ENCODE measurements at places on chromosomes 7 and 10. TPM values are rescaled to one million over a fixed set of nuclear protein-coding genes. Genes with fewer than 3 reads are reported as not detected.
A peak's percentile ranks its signal among the peaks of the same experiment; 100 is the strongest.

GRCh38 chr7:94432281-94432670 is 37.6 kb downstream of the COL1A2 start:
- no peak for DNase-seq

- DNase-seq: no peak
Observed at GRCh38 chr10:92627845-92628480, 35.0 kb downstream of the KIF11 start.

DNA sequence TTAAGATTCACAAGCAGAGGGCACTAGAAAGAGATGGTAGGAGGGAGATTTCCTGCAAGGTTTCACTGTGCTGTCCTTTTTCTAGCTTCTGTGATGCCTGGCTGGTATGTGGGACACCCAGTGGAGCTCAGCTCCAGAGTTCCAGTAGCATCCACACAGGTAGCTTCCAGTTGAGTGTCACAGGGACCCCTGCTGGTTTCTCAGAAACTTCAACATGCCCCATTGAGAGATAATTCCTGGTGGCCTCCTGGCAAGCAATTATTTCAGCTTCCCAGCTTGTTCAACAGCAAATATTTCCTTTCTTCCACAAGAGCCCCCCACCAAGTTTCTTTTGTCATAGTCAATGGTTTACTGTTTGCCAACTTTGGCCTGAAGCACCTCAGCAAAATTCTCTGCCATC is 858.7 kb downstream of the REEP3 start:
- no peak for DNase-seq

- no peak for DNase-seq
Observed at GRCh38 chr10:46319389-46319788, 32.6 kb downstream of the ANTXRL start.

DNA sequence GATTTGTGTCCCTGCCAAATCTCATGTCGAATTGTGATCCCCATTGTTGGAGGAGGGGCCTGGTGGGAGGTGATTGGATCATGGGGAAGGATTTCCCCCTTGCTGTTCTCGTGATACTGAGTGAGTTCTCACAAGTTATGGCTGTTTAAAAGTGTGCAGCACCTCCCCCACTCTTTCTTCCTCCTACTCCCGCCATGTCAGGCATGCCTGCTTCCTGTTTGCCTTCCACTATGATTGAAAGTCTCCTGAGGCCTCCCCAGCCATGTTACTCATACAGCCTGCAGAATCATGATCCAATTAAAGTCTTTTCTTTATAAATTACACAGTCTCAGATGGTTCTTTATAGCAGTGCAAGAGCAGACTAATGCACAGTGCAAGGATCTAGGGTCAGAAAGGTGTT is 75.4 kb downstream of the CALD1 start:
- DNase-seq: no peak

GRCh38 chr10:75592791-75593643 is 161.6 kb downstream of the LRMDA start:
- DNase-seq: no peak

- no peak for DNase-seq
Observed at GRCh38 chr7:121447911-121448300, 51.8 kb upstream of the FAM3C start.

GRCh38 chr7:136640977-136641376 is 227.5 kb upstream of the CHRM2 start:
- no peak for DNase-seq

DNA sequence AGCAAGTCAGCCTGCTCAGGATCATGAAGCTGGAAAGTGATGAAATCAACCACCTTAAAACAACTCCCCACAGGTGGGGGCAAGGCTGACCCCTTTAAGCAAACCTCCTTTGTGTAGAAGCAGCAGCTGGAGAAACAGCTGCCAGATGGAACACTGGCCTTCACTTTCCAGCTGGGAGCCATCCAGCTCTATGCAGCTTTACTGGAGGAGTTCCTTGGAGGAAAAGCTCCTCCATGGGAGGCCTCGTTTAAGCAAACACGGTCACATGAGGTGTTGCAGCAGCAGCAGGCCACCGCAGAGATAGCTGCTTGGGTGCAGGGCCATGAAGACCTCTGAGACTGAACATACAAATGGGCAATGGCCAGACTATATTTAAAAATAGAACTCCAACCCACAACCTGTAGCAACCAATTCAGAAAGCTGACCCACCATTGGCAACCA is 13.0 kb upstream of the DLG5 start:
- no peak for DNase-seq

DNA sequence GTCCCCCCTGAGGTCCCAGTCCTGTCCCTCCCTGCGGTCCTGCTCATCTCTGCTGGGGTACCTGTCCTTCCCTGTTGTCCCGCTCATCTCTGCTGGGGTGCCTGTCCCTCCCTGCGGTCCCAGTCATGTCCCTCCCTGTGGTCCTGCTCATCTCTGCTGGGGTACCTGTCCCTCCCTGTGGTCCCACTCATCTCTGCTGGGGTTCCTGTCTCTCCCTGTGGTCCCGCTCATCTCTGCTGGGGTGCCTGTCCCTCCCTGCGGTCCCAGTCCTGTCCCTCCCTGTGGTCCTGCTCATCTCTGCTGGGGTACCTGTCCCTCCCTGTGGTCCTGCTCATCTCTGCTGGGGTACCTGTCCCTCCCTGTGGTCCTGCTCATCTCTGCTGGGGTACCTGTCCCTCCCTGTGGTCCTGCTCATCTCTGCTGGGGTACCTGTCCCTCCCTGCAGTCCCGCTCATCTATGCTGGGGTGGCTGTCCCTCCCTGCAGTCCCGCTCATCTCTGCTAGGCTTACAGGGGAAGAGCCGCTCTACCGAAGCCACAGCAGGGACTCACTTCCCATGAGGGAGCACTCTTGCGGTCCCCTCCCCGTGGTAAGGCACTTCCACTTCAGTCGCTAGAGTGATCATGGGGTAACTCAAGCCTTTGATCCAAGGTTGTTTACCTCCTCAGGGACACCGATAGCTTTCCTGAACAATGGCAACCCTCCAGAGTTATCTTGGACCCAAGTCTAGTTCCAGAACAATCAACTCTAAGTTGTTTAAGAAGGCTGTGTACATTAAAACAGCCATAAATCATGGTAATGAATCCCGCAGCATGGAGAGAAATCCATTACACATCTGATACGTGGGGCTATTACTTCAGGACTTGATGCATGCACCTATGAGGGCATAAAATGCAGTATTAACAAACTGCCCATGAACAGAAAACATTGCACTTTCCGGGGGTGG is 46.8 kb upstream of the MNX1 start:
- no peak for DNase-seq

GRCh38 chr10:88647061-88647615 is 17.1 kb upstream of the LIPF start:
- DNase-seq: no peak

- no peak for DNase-seq
Observed at GRCh38 chr7:15279640-15280039, 282.2 kb downstream of the AGMO start.

- DNase-seq: peak; percentile 50
Observed at GRCh38 chr10:117663750-117664149, 121.2 kb downstream of the EMX2 start.

- no peak for DNase-seq
Observed at GRCh38 chr7:55912748-55913158, 25.5 kb downstream of the ZNF713 start.

GRCh38 chr7:84532196-84532595 is 337.6 kb upstream of the SEMA3A start:
- DNase-seq: no peak

- DNase-seq: no peak
Observed at GRCh38 chr10:70530315-70530714, 51.7 kb downstream of the PALD1 start.

- DNase-seq: peak; percentile 78
Observed at GRCh38 chr7:150668472-150668911, 17.0 kb upstream of the GIMAP2 start.

DNA sequence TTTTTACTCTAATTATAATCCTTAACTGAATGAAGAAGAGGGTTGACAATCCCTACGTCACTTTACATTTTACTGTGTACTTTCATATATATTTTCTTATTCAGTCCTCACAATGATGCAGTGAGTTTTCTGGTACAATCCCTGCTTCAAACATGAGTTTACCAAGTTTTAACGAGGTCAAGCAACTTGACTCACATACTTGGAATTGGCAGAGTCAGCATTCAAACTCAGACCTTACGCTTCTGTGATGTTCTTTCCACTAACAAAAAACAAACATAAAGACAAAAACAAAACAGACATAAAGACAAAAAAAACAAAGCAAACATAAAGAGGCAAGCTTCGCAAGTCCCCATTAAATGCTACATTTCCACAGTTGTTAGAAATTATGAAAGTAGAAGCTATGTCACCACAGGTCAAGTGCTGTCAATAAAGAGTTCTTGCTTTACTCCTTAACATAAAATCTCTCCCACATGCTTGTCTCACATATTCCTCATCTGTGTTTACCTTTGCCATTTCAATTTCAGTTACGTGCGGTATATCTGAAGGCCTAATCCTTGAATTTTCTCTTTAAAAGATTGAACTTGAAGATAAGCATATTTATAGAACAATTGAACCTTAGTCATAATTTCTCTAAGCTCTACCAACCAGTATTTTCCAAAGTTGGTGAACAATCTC is 217.3 kb downstream of the CELF2 start:
- no peak for DNase-seq

DNA sequence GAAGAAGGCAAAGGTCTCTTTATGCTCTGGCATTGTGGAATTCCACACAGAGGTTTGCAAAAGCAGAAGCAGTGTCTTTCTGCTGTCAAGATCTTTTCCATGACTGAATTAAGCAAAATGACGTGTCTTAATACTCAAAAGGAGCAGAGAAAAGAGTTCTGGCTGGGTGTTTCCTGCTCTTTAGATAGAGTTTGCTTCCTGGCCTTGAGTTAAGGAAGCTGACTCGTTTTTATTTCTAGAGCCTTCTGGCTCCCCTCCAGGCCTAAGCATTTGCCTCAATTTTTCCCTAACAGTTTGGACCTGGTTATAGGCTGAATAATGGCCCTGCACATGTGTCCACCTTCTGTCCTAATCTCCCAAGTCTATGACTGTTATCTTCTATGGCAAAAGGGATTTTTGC is 21.6 kb downstream of the TAS2R41 start:
- no peak for DNase-seq

GRCh38 chr7:141328290-141328689 is 222.9 kb upstream of the AGK start:
- DNase-seq: no peak

DNA sequence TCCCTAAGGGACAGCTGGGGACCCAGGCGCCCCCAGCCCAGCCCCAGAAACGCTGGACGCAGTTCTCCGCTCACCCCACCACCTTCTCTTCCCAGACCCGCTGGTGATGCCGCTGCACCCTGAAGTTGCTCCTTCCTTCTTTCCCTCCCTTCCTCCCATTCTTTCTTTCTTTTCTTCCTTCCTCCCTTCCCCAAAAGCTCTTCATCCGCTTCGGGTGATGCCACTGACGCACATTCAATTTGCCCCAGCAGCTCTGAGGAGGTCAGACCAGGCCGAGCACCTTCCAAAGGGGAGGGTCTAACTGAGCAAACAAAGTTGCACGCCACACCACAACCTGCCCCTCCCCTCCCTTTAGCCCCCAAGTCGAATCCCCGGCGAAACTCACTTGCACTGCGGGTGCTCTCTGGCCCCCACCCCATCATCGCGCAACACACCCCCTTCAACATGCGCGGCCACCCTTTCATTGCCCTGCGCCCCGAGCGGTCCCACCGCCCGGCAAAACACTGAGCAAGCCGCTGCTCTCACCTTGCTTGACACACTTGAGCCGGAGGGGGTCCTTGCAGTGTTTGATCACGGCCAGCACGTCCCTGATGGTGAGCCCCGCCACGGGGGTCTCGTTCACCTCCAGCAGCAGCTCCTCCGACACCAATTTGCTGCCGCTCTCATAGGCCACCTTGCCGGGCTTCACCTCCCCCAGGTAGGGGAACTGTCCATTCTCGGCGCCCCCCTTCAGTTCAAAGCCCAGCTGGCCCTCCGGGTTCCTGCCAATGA is 787 bp downstream of the MAGI2 start:
- peak; percentile 0 for DNase-seq

DNA sequence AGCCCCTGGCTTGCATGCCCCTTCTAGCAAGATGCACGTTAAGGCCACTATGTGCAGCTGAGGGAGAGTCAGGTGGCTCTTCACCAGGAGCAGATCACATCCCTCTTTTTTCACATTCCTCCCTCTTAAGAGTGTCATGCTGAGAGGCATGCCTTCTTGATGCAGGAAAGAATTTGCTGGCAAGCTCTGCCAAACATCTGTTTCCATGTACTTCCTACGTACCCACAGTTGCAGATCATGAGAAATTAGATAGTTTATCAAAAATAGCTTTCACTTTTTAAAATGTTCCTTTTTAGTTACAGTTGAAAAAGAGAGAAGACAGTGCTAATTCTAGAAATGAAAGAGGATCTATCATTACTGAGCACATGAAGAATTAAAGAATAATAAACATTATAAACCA is 79.7 kb upstream of the ZNF722 start:
- DNase-seq: no peak

DNA sequence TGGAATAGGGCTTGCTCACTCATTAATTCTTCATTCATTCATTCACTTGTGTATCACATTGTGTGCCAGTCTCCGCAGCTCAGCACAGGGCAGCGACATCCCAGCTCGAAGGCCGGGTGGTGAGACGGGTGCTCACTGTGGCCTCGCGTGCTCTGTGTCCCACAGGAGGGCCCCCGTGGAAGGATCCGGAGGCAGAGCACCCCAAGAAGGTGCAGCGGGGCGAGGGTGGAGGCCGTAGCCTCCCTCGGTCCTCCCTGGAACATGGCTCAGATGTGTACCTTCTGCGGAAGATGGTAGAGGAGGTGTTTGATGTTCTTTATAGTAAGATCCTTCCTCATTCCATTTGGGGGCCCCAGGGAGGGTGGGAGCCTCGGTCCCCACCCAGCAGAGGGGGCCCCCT is 61.6 kb downstream of the GTF2IRD1 start:
- DNase-seq: no peak

DNA sequence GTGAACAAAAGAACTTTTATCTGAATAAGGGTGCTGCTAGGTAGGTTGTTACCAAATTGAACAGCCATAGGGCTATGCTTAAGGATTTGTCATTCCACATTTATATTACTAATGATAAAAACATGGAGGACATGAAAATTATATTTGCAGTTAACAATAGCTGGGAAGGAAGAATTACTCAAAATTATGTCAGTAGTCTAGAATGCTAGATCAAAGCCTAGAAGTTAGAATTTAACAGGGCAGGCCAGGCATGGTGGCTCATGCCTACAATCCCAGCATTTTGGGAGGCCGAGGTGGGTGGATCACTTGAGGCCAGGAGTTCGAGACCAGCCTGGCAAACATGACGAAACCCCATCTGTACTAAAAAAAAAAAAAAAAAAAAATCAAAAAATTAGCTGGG is 9.4 kb downstream of the STK17A start:
- DNase-seq: no peak

EN2 gene
- not detected for total RNA-seq

MDH2 gene
- total RNA-seq: 162 TPM

NPSR1 gene
- total RNA-seq: not detected

ACSM6 gene
- not detected for total RNA-seq

OGA gene
- total RNA-seq: 165 TPM

EBLN1 gene
- total RNA-seq: not detected

PIK3CG gene
- total RNA-seq: 10.2 TPM

TMEM229A gene
- not detected for total RNA-seq

HYAL4 gene
- 0.48 TPM for total RNA-seq

CALML3 gene
- total RNA-seq: not detected

Data from activated T-cell treated with anti-CD3 and anti-CD28 coated beads, Interleukin-2, amount 50 U/mL, for 72 hours (primary cell).